ENCODE measurements at places on chromosomes 12 and 14.

DNA sequence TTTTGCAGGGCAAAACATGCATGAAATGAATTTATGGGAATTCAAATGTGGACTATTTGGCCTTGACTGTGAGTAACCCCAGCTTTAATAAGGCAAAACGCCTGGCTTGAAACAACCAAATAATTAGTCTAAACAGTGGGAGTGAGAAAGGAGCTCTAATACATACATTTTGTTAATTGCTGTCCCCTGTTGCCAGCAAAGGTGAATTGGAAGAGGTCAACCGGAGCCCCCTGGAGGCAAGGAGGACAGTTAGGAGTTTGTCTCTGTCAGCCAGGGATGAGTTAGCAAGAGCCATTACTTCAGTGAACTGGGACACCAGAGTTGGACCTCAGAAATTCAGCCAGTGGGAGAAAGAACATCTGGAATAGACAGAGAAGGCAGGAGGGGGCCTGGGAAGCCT, 17.4 kb downstream of the KRT76 start:
- DNase-seq = no peak

DNA sequence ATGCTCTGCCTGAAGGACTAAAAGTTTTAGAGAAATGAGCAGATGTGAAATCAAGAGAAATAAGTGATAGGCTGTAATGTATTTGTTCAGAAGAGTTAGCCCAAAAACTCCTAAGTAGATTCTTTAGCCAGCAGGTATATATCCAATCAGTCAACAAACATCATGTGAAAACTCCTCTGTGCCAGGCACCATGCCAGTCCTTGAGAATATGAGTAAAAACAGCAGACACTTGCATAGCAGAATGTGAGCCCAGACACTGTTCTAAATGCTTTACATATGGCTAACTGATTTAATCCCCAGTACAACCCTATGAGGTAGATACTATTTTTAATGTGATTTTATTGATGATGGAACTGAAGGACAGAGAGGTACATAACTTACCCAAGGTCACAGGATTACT, 329.8 kb downstream of the PAWR start:
- no peak for DNase-seq

DNA sequence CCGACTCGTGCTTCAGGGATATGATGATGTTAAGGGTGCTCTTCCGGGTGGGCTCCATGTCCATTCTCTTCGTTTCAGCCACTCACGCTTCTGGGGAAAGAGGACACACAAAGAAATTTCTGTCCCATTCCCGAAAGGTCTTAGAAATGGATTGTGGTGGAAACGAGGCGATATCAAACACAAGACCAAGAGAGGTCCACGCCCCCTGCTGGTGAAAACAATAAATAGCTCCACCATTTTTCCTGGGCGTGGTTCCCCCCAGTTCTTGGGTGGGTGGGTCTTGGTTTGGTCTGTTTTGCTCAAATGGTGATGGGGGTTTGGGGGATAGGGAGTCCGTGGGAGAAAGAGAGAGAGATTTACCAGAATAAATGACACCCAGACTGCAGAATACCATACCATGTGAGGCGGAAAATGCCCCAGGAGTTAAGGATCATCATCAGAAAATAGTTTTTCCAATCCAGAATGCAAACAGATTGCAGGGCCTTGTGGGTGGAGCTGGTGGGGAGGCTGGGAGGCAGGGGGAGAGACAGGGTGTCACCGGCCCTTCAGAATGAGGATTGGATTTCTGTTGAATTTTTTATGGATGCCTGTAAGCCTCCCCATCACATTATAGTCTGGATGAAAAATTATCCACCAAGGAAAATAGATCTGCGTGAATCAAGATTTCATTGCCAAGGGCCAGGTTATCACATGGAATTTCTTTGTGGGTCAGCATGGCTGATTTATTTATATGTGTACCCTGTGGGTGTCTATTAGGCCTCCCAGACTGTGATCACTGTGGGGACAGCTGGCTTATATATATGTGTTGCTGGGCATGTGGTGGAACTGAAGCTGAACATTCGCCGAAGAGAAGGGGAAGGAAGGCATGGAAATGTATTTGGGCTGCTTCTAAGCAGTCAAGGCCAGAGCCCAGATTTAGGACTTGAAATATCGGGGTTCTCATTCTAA, 55.8 kb downstream of the SRRM4 start:
- DNase-seq = peak; percentile 48

DNA sequence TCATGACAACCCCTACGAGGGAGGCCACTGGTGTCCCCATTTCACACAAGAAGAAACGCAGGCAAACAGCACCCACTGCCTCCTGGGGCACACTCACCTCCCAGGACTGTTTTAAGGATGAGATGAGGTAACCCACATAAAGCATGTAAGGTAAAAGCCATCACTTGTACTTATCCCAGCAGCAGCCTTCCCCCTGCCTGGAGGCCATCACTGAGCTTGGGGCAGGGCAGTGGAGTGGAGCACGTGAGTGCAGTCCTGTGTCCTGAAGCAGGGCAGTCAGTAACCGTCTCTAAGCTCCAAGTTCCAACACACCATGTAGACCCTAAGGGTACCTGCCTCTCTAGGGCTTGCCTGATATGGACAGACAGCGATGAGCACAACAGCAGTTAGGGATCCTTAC, 1.7 kb downstream of the POLE start:
- DNase-seq = peak; percentile 31

GRCh38 chr12:20404576-20405346, 36.4 kb downstream of the PDE3A start:
- peak; percentile 98 for DNase-seq

GRCh38 chr14:102776761-102777710, at the start of gene TRAF3:
TSS of gene TRAF3 (plus strand) at chr14:102777449. CDS start at chr14:102870202, 92,753 bp downstream.
- peak; percentile 78 for DNase-seq

DNA sequence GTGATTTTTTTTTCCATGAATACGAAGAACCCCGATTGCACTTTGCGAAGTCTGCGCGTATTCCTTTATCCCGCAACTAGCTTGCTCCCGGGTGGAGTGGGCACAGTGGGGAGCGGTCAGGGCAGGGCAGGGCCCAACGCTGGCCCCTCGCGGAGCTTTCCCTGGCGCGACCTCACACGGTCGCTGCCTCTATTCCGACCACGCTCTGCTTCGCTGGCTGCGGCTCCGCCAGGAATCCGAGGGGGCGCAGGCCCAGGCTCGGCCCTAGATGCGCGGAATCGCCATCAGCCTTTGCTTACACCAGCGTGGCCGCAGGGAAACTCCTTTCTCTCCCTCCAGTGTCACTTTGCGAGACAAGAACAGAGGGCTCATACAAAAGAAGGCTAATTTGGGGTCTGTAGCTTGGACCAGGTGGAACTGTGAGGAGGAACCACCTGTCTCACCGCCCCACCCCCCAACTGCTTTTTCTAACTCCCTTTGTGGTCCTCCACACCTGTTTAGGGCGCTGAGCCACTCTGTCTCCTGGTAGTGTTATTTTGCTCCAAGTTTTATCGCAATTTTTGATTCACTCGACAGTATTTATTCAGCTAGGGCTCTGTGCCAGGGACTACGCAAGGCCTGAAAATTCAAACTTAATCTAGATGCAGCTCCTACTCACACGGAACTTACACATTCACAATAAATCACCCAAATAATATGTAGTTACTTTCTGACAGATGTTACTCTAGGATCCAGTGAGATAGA, 3.1 kb upstream of the NKX2-1 start:
- DNase-seq = no peak

- no peak for DNase-seq
These were observed 805.4 kb downstream of the VRK1 start for GRCh38 chr14:97602438-97603117.

DNA sequence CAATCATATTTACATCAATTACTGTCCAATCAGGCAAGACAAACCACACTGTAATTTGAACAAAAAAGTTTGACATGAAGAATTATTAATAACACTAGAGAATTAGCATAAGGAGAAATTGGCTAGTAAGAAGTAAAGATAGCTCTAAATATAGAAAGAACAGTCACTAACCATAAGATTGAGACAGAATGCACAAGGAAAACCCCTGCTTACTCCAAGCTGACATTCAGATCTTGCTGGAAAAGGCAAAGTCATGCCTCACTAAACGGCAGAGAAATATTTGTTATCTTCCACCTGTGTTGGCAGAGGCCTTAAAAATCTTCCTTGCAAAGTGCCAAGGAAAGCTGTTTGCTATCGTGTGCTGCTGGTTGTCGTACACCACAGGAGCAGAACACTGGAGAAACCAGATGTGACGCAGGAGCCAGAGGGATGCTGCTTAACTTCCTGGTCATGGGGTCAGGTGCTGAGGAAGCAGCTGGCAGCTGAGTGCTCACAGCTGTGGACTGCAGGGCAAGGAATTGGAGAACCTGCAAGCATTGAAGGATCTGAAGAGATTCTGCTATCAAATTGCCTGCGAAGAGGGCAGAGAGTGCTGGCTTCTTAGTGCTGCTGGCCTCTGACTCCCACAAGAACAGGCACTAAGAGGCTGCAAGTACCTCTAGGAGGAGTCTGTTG, 1323.3 kb downstream of the LRFN5 start:
- DNase-seq = no peak

- no peak for DNase-seq
These were observed 26.5 kb upstream of the PLXNC1 start for GRCh38 chr12:94121886-94122285.

DNA sequence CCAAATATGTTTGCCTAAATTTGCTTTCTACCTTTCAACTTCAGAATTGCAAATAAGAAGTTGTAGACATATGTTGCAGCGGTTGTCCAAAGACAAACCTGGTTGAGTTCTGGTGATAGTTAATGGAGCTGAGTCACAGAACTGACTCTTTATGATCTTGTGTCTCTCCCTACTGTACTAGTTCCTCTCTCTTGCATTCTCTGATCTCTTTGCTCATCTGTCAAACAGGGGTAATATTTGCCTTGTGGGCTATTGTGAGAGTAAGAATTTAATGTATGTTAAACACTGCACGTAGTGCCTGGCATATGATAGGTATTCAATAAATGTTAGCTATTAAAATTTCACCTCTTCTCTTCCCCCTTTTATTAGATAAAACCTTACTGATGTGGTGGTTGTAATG, 283.5 kb upstream of the RGS6 start:
- DNase-seq = no peak

GRCh38 chr12:69816082-69816481, 8.9 kb upstream of the MYRFL start:
- no peak for DNase-seq

- DNase-seq = no peak
These were observed 146.6 kb upstream of the PLEKHG7 start for GRCh38 chr12:92556141-92556540.

- DNase-seq = no peak
These were observed 50.8 kb upstream of the PIWIL1 start for GRCh38 chr12:130286741-130287440.

DNA sequence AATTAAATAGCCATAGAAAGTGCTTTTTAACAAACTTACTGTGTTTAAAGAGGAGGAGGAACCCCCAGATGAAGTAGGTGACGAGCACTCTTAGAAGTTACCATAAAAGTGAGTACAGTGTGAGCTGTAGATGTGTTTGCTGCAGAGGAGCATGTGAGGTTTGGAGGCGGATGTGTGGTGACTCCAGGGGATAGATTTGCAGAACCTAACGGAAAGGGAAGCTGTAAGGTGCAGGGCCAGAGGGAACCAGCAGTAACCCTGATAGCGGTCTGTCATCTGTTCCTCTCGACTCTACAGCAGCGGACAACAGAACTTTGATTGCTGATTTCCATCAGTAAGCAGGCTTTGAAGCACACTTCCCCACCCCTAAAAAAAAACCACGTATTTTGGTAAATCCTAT, 5.2 kb downstream of the CALM1 start:
- DNase-seq = no peak

- no peak for DNase-seq
These were observed 1.3 kb upstream of the NR2C1 start for GRCh38 chr12:95074766-95075165.

GRCh38 chr14:94941311-94941710, 171.4 kb upstream of the GSC start:
- DNase-seq = no peak

DNA sequence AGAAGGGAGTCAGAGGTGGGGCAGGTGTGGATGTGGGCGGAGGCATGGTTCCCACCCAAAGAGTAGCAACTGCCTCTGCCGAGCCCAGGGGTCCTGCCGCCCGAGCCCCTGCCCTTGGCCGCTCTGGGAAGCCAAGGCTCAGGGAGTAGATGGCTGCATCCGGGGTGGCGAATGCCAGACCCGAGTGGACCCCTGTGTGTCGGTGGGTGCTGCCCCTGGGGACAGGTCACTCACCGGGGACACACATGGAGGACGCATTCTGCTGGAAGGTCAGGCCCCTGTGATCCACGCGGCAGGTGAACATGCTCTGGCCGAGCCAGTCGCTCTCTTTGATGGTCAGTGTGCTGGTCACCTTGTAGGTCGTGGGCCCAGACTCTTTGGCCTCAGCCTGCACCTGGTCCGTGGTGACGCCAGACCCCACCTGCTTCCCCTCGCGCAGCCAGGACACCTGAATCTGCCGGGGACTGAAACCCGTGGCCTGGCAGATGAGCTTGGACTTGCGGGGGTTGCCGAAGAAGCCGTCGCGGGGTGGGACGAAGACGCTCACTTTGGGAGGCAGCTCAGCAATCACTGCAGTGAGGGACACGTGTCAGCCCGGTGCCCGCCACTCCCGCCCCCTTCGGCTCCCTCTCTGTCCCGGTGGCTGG, 329.0 kb downstream of the TMEM121 start:
- no peak for DNase-seq

GRCh38 chr14:38391334-38391733, 135.4 kb upstream of the CLEC14A start:
- DNase-seq = no peak

DNA sequence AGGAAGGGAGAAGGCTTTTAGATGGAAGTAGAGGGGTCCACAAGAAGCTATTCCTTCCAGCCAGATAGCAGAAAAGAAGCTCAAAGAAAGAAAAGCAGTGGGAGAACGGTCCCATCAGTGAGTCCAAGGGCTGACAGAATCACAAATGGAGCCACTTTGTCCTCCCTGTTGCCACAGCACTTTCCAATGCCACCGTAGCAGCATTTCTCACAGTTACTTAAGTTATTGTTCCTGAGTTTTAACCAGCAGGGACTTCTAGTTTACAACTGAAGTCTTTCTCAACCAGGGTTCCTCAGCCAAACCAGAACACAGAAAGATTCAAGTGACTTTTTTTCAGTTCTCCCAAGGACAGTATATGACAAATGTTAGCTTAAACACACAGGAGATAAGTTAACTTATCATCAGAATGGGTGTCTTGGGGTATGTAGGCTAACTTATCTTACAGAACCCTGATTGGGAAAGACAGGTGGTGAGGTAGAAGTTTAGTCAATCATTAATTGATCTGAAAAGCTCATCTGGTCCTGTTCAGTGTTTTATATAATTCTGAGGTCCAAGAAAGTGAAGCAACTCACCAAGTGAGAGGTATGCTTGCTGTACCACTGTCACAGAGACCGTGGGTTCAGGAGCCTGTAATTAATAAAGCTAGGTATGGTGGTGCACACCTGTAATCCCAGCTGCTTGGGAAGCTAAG, 7.0 kb downstream of the GATC start:
- DNase-seq = no peak

DNA sequence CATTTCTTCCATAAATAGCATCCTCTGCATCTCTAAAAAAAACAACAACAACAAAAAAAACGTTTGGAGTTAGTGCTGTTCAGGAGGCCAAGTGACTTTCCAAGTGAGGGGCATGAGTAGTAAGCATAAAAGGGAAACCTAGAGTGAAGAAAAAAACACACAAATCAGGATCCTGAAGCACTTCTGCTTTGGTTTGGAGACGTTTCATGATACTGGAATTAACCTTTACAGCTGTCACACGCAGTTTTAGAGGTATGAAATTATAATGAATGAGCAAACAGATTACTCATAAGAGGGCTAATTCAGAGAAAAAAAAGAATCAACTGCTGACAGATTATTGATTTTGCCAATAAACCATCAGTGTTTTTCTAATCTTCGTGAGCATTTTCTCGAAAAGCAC, 3.8 kb downstream of the SRSF9 start:
- DNase-seq = no peak

Data from NB4 (cell line).